Ovary (tissue), 10 donors: ENCODE measurements at places on chromosomes 1 and 21. TPM values are rescaled to one million over a fixed set of nuclear protein-coding genes. Genes with fewer than 3 reads are reported as not detected.

Gene WLS
- polyA plus RNA-seq, result 303 TPM

Gene MTOR
- polyA plus RNA-seq, result 12.1 TPM

Gene SERTAD4
- 6.5 TPM for polyA plus RNA-seq

- no peak for DNase-seq
Measured at GRCh38 chr21:38326429-38326828, 69.6 kb downstream of the KCNJ15 start.

DNA sequence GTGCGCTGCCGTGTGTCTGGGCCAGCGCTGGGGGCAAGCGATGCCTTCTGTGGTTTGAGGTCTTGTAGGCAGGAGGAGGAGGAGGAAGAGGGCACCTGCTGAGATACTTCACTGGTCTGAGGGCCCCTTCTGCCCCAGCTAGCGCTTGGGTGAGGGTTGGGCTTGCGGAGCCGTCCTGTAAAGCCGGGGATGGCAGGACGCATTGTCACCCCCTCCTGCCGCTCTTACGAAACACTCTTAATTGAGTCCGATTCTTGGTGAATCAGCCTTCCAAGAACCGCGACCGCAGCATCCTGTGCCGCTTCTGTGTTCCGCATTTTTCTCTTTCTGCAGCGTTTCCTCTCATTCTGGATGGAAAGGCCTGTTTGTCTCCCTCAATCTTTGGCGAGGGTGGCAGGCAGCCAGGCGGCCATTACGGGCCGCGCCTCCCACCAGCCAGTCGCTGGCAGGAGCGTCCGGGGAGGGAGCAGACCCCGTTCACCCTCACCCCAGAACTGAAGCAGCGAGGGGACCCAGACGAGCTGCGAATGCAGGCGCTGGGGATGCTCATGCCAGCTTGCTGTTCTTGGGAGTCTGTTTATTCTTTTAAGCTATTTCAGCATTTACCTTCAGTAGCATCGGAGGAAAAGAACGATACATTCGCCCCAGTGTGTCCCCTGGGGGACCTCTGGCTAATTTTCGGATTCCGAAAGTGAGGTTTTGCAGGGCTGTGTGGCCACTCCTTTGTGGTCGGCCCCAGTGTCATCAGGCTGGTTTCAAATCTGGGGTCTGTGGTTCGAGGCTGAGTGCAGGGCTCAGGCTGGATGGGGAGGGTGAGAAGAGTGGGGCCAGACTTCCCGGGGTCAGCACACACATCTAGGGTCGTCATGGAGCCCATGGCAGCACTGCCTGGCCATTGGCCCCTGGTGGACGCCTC, 62.7 kb downstream of the SKI start:
- DNase-seq, result peak; percentile 83

GRCh38 chr21:45834821-45835293, 146.7 kb upstream of the COL6A1 start:
- no peak for DNase-seq

DNA sequence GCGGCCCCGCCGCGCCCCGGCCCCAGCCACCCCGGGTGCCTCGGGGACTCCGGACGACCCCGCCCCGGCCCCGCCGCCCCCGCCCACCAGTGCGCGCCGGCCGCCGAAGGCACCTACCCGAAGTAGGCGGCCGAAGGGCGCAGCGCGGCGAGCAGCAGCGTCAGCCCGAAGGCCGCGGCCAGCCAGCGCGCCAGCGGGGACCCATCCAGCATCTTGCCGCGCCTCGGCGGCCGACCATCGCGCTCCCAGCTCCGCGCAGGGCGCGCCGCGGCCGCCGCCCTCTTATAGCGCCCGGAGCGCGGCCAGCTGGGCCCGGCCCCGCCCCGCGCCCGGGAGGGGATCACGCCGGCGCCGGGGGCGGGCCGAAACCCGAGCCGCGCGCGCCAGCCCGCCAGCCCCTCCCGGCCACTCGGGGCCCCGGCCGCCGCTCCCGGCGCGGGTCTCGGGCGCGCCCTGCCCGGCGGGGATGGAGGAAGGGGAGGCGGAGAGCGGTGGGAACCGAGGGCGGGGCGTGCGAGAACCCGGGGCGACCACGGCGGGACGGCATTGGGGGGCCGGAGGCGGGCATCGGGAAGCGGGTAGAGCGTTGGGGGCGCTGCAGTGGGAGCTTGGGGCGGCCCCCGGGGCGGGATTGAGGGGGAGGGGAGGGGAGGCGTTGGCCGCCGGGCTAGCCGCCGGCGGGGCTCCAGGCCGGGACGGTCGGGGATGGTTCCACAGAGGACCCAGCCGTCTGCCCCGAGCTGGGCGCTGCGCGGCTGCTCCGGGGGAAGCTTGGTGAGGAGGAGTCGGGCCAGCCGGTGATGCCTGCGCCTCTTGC, at the start of gene WNT9A:
WNT9A (minus strand) TSS at position 257 of the 817 bp plus-strand sequence; CDS start at position 212, 45 bp downstream.
- peak; percentile 77 for DNase-seq

DNA sequence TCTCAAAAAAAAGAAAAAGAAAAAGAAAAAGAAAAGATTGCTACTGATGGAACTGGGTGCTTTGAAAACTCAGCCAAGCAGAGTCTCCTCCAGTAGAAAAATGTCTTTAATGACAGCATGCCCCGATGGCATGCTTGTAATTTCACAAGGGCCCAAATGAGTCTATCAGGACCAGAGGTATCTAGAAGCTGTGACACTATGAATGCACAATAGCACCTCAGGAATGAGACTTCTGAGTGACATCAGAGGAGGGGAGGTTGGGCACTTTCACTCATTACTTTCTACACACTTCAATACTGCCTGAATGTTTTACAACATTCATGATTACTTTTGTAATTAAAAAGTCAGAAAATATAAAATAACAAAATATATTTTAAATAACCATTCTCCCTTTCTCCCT, 15.1 kb upstream of the CD58 start:
- DNase-seq, result no peak
